ENCODE measurements at places on chromosomes 11 and 22.

- DNase-seq: peak; percentile 74
Observed at GRCh38 chr22:43346521-43346929, 3.4 kb upstream of the SCUBE1 start.

GRCh38 chr11:107858217-107859070 lies at the start of gene SLC35F2:
TSS of gene SLC35F2 (minus strand) at chr11:107858787. CDS start at chr11:107858767, 20 bp downstream.
- DNase-seq: peak; percentile 75

DNA sequence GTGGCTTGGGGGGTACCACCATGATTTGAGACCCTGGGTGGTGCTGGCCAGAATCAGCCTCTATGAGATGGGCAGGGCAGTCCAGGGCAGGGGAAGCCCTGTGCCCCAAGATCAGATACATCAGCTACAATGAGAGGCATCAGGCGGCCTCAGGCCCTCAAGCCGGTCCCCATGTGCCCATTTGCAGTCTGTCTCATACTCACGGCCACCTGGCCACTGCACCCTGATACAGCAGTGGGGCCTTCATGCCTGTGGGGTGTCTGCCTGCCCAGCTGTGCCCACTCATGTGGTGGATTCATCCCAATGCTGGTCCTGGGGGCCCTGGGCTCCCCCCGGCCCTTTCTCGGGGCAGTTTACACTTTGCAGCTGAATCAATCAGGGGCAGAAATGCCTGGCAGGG lies 42.4 kb upstream of the KCNQ1OT1 start:
- DNase-seq: no peak

GRCh38 chr22:43260331-43261231 lies 73.6 kb upstream of the TTLL12 start:
- DNase-seq: no peak

GRCh38 chr22:27179161-27179560 lies 521.8 kb downstream of the MIAT start:
- DNase-seq: no peak

DNA sequence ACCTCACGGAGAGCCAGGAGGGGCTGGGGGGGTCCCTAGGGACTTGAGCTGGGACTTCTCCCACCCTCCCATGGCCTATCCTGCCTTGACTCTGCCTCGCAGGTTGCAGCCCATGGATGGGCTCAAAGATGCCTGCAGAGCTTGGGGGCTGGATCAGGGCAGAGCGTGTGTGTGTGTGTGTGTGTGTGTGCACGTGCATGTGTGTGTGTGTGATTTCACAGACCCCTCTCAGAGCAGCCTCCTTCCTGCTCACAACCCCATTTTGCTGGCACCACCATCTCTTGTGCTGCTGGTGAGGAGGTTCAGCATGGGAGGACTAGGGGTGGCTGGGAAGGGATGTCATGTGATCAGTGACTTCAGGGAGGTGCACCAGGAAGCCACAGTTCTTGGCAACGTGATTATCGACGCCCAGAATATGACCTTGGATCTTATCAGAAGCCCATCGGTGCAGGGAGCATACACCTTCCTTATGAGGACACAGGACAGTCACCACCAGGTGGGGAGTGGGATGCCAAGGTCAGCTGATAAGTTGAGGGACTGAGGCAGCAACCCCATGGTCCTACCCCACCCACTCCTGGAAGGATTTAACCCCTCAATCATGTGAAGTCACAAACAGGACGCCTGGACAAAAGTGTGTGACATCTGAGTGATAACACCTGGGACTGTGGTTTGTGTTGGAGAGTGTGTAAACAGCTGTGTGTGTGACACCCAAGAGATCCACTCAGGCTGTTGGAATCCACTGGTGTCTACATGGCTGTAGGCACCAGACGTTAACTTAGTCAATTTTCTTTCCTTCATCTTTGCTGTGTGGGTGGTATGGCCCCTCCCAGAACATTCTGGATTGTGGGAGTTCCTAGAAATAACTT lies 1.8 kb upstream of the NAALADL1 start:
- DNase-seq: no peak

- no peak for DNase-seq
Observed at GRCh38 chr22:35761037-35761436, 43.4 kb downstream of the APOL5 start.

GRCh38 chr11:1310318-1310687 lies 871 bp upstream of the TOLLIP start:
- DNase-seq: no peak

DNA sequence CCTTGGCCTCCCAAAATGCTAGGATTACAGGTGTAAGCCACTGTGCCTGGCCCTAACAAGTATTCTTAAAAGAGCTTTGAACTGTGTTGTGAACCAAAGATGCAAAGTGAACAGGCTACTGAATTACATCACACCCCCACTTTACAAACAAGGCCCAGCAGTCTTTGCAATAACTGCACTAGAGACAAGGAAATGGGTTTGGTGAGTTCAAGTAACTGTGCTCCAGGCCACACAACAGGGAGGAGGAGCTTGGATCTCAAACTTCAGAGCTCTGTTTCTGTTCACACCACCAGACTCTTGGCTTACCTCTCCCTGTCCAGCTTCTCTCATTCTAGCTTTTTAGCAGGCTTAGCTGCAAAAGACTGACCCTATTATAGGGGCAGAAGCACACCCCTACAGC lies 30.4 kb upstream of the RASL10A start:
- no peak for DNase-seq

DNA sequence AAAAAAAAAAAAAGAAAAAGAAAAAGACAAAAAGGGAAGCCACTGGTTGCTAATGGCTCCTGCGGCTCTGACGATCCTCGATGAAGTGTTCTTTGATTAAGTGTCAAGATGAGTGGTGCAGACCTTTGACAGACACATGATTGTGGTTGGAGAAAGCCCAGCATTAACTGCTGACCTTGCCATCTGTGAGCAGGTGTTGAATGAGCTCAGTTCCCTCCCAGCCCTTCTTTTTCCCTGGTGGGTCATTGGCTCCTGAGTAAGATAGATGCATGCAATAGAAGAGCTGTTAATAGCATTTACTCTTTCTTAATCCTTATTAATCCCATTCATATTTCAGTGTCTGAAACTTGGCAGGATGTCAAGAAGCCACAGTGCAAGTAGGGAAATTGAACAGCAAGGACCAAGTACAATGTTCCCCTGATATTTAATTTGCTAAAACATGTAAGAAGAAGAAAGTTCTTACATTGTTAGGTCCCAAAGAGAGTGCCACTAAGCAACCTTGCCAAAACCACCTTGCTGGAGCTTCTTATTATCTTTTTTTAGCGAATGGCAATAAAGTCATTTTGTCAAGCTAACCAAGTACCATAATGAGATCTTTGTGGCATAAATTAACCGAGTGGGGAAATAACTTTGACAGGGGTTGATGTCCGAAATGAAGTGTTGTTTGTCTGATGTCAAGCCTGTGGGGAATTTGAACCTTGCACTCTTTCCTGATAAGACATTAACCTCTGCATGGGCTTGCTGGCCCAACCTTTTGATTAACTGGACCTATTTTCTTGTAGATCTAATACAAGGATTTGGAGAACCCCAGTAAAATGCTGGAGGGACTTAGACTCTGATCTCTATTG lies 113.7 kb downstream of the PTPRJ start:
- DNase-seq: no peak

GRCh38 chr11:73752903-73753302 lies 8.0 kb downstream of the RAB6A start:
- no peak for DNase-seq

- peak; percentile 30 for DNase-seq
Observed at GRCh38 chr22:28798810-28799605, 1.4 kb downstream of the XBP1 start.

DNA sequence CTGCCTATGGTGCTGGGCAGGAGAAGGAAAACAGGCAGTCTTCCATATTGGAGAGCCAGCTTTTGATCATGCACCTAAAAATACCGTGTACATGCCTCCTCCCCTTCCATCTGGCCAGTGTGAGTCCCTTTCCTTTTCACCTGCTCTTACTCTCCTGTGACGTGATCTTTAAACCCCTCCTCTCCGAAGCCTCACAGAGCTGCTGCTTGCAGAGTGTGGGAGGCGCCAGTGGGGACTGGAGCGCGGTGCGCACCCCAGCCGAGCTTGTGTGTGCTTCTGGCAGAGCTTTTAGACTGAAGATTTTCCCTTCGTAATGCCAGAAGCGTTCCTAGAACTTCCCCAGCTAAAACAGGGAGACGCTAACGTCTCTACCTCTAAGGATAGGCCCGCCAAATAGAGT lies 29.8 kb downstream of the MUC6 start:
- DNase-seq: no peak

DNA sequence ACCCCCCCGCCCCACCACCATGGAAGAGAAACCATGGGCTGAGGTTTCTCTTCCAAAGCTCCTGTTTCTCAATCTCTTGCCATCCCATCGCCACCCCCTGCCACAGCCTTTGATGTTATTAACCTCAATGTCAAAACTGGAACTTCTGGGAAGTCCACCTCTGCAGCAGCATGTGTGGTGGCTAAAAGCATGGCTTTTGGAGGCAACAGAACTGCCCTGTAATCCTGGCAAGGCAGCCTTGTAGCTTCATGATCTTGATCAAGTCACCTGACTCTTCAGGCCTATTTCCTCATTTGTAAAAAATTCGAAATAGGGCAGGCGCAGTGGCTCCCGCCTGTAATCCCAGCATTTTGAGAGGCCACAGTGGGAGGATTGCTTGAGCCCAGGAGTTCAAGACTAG lies 3.5 kb upstream of the COX8A start:
- no peak for DNase-seq

DNA sequence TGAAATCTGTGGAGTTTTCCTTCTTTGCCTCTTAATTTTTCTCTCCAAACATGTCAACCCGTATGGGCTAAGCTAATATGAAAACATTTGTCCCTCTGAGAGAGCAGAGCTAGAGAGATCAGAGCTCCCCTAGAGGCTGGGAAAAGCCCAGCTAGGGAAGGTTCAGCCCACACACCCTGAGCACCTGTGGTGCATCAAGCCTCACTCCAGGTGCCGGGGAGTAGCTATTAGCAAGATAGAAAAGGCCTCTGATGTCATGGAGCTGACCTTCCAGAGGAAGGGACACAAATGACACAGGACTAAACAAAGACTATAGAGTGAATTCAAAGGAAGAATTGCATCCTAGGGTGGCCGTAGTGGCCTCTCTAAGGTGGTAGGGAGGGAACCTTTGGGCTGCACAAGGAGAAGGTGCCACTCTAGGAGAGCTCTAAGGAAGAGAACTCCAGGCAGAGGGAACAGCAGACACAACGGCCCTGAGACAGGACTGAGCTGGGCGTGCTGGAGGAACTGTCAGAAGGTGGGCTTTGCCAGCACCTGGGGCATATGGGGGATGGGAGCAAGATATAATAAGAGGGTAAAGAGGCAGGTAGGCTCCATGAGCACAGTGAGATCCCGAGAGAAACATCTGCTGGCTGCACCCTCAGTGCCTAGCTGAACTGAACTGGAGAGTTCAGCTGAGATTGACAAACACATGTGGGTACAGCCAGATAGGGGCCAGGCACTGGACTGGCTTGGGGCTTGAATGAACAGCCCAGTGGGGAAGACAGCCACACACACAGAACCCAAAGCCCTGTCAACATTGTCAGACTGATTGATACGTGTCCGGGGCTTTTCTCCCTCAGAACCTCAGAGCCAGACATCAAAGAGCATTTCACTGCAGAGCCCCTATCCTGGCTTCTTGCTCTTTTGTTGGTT lies 65.5 kb upstream of the DRD2 start:
- DNase-seq: no peak

DNA sequence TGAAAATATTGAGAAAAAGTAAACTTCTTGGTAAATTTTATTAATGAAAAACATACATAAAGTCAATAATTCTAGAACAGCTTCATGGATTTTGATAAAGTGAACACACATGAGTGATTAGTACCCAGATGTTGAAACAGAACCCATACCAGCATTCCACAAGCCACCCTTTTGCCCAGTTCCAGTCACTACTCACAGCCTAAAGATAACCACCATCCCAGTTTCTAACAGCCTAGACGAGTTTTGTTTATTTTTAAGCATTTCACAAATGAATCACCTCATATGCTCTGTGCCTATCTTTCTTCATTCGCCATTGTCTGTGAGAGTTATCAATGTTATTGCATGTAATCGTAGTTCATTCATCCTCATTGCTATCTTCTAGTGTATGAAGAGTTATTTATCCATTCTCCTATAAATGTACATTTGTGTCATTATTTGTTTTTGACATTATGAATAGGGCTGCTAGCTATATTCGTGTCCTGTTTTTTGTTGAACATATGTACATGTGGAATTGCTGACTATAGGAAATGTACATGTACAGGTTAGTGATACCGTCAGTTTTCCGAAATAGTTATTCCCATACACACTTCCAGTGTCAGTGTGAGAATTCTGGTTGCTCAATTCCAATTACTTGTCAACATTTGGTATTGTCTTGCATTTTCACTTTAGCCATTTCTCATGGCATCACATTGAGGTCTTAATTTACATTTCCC lies 44.5 kb upstream of the TEAD1 start:
- no peak for DNase-seq

DNA sequence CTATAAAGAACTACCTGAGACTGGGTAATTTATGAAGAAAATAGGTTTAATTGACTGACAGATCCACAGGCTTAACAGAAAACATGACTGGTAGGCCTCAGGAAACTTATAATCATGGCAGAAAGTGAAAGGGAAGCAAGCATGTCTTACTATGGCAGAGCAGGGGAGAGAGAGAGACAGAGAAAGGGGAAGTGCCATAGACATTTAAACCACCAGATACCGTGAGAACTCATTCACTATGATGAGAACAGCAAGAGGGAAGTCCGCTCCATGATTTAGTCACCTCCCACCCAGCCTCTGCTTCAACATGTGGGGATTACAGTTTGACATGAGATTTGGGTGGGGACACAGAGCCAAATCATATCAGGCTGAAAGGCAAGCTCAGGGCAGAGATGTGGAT lies 327.1 kb upstream of the DDI1 start:
- no peak for DNase-seq

DNA sequence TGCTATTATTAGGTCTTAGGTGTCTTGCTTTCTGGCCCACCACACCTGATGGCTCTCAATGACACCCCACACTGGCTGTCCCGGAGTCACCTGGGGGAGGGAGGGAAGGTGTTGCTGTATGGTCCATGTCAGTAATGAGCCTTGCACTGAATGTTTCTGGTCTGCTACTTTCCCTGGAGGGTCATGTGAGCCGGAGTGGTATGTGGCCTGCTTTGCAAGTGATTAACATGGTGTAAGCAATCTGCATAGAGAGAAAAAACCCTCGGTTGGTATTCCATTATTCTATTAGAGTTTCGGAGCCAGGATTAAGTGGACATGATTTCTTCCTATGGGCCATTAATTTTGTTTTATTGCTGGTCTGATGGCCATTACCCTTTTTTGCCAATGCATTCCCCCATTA lies 63.9 kb downstream of the PKNOX2 start:
- DNase-seq: no peak

GRCh38 chr11:33310720-33311500 lies 53.7 kb downstream of the HIPK3 start:
- DNase-seq: no peak

Data from CD4-positive, alpha-beta T cell treated with Interleukin-6 for 4 hours (primary cell).